ENCODE measurements at places on chromosomes 1 and 21.

DNA sequence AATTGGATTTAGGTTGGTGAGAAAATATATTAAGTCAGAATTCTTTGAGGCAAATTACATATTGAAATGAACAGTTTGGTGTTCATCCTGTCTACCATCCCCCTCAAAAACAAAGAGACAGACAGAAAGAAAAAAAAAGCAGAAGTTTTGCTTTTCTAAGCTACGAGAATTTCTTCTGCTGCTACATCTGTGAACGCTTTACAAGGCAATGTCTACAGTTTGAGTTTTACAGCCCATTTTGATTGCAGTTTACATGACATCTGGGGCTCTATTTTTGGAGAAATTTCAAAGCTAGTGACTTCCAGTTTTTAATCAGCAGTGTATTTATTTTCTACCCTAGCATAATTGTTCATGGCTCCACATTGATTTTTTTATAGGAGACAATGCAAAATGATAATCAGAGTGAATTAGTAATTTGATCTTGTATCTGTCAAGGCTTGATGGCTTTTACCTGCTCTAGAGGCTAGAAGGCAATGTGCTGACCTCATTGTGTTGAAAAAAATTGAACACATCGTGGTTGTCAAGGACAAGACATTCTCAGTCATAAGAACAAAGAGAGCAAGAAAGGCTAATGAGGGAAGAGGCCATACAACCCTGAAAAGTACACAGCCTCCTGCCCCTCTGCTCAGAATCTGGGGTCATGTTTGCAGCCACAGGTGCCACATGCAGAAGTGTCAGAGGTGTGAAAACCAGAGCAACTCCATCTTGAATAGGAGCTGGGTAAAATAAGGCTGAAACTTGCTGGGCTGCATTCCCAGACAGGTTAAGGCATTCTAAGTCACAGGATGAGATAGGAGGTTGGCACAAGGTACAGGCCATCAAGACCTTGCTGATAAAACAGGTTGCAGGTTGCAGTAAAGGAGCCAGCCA lies 201.0 kb upstream of the CAMK1G start:
- DNase-seq = no peak

- DNase-seq = peak; percentile 66
Measured at GRCh38 chr1:183023146-183023600, at the start of gene LAMC1. LAMC1 (plus strand) TSS chr1:183023420; CDS start chr1:183023717, 297 bp downstream.

- no peak for DNase-seq
Measured at GRCh38 chr1:45266151-45266801, 59.9 kb upstream of the ZSWIM5 start.

DNA sequence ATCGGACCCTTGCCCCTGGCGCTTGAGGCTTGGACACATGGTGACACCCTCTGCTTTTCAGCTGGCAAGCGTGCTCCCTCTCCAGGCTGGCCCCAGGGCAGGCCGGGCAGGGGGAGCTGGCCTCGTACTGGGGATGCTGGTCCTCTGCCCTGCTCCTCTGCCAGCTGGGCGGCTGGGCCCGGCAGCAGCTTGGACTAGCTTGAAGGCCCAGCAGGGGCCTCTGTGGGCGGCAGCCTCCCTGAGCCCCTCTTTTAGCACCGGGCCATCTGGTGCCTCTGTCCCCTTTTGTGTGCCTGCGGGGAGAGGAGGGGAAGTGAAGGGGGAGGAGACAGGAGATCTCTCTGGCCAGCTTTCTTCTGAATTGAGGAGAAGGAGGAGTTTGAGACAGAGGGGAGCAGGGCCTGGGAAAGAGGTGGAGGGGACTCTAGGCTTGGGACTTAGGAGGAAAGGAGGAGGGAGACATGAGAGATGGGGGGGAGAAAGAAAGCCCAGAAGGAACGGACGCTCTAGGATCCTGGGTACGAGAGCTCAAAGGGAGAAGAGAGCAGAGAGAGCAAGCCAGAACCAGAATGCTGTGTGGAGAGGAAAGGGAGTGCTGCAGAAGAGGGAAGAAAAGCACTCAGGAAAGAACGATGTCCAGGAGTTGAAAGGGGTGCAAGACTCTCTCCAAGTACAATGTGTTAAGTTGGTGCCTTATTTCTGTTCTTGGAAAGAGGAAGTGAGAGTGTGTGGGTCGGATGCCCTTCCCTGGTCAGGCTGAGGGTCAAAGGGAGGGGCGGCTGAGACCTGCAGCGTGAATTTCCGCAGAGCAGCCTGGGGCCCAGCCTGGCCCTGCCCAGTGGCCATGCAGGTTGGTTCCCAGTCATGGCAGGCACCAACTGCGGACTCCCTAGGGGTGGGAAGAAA lies 40.3 kb downstream of the IER5 start:
- DNase-seq = peak; percentile 97

GRCh38 chr1:18249631-18250030 lies 142.0 kb downstream of the IGSF21 start:
- peak; percentile 95 for DNase-seq

DNA sequence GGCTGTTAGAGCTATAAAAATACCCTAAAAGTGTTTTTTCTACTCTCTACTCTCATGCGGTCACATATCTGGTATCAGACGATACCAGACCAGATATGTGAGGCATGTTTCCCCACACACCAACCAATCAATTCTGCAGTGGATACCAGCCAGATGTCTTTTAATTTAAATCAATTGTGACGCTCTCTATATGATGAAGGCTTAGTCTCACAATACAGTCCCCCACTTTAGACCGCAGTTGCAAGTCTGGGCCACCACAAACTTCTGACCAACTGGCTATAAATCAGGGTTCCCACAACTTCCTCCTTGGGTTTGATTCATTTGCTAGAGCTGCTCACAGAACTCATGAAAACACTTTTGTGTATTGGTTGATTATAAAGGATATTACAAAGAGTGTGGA lies 586.1 kb upstream of the ZP4 start:
- DNase-seq = no peak

GRCh38 chr21:34846601-34847112 lies 177.9 kb downstream of the CLIC6 start:
- no peak for DNase-seq

- DNase-seq = no peak
Measured at GRCh38 chr1:8312235-8313218, 5.4 kb upstream of the SLC45A1 start.

DNA sequence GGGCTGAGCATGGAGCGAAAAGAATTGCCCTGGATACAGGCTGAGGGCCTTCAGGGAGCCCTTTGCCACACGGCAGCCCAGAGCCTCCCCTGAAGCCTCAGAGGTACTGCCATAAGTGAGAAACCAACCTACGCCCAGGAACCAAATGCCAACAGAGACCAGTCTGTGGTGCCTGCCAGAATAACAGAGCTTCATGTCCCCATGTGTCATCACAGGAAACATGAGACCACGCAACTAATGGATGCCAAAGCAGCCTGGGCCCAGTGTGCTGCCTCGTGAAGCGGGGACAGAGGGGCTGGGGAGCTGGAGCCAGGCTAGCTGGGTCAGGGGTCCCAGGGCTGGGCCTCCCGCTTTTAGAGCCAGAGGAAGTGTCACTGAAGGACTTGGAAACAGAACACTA lies 18.7 kb upstream of the STUM start:
- no peak for DNase-seq

DNA sequence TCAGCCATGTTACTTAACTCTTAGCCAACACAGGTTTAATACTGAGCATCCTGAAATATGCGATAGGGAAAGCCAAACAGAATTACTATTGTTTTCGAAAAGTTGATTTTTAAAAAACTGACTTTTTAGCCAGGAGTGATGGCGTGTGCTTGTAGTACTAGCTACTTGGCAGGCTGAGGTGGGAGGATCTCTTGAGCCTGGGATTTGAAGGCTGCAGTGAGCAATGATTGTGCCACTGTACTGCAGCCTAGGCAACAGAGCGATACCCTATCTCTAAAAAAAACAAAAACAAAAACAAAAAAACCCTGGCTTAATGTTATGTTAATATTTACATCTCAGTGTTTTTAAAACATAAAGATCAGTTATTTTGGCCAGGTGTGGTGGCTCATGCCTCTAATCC lies 16.7 kb downstream of the NMNAT1 start:
- DNase-seq = no peak

DNA sequence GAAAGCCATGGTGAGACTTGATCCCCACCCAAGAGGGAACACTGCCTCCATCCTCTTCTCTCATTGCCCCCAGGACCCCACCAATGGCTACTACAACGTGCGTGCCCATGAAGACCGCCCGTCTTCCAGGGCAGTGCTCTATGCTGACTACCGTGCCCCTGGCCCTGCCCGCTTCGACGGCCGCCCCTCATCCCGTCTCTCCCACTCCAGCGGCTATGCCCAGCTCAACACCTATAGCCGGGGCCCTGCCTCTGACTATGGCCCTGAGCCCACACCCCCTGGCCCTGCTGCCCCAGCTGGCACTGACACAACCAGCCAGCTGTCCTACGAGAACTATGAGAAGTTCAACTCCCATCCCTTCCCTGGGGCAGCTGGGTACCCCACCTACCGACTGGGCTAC lies 86.1 kb upstream of the CD1D start:
- no peak for DNase-seq

GRCh38 chr1:169877800-169878491 lies 15.8 kb downstream of the SCYL3 start:
- DNase-seq = no peak

DNA sequence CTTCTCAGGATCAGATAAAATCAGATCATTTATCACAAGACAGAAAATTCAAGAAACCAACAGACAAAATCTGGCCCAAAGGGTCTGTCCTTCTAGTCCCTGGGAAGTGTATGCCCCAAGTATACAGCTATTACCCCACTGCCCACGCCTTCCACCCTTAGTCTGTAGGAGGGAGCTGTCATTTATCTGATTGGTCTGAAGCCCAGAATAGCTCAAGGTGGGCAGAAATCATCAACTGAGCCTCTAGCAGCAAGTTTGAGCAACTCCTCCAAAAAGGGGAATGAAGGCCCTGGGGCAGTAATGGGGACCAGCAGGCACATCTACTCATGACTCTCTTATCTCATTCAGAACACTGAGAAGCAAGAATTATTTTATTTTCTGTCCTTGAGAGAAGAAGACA lies 126.9 kb downstream of the MATN1 start:
- no peak for DNase-seq

DNA sequence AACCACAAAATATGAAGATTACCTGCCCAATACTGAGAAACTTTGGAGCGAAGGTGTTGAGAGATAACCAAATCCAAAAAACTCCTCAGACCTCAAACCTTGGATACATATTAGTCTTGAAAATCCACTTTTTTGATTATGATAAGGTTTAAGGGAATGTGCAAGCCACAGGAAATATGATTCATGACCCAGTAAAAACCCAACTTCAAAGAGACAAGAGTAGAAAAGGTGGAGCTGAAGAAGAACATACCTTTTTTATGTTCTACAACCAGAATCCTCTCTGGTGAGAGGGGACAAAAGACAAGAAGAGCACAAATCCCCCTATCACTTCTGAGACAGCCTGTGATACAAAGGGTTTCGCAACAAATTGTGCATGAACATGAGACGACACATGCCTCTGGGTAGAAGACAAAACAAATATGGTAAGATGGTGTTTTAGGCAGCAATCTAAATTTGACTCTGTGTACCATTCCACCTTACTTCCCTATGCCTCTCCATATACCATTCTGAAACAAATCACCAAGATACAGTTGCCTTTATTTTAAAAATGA lies 37.3 kb downstream of the COL24A1 start:
- DNase-seq = no peak

- no peak for DNase-seq
Measured at GRCh38 chr1:115726161-115726560, 42.4 kb downstream of the CASQ2 start.

GRCh38 chr1:50658459-50659076 lies 235.3 kb upstream of the DMRTA2 start:
- DNase-seq = no peak

DNA sequence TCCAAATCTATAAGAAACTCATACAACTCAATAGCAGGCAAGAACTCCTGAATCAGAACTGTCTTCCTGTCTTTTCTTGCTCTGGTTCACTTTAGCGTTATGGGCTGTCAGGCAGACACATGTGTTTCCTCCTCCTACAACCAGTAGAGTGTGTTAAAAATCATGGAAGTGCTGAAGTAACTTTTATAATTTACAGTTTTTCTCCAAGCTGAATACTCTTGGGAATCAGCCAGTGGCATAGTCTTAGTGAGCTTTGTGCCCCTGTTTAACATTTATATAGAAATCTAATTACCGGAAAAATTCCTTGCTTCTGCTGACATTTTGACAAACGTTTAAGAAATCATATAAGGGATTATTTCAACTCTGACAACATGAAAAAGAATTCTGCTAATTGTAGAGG lies 113.1 kb upstream of the RGS18 start:
- no peak for DNase-seq

- no peak for DNase-seq
Measured at GRCh38 chr21:31875496-31876015, 2.7 kb downstream of the HUNK start.

DNA sequence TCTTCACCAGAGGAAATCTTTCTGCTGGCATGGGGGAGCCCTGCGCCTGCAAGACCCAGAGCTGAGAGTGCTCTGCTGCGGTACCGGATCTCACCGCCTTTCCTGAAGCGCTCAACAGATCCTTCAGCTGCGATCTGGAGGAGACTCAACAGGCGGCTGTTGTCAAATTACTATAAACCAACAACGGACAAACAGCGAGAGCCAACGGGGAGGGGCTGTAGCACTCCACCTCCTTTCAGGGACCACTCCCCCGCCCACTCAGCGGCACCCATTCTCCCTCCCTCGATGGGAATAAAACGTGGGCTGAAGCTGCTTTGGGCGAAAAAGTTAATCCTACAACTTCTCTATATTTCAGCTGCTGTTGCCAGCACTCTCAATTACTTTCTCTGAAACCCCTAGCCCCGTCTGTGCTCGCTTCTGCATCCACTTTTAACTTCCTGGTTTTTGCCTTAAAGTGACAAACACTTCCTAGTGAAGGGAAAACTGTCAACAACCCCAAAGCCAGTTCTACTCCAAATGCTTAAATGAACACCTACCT lies at the start of gene FMO5:
TSS of gene FMO5 (minus strand) at position 147 of the 538 bp plus-strand sequence. CDS start 310 bp downstream, outside the sequence.
- no peak for DNase-seq

DNA sequence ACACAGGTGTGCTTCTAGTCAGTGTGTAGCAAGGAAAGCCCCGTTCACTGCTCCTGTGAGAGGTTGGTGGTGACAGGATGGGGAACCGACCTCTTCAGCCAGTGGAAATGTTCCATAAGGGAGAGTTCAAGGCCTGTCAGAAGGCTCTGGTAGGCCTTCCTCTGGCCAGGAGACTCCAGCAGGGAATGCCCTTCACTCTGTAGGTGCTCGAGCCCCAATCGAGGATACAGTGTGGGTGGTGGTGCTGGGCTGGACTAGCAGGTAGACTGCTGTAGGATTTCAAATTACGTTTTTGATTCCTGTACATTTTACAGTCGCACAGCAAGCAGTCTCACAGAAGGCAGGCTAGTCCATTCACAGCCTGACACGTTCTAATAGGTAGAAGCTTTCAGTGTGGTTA lies 37.8 kb downstream of the NCF2 start:
- DNase-seq = no peak

GRCh38 chr1:53575955-53576320 lies 116.7 kb downstream of the DMRTB1 start:
- DNase-seq = no peak

DNA sequence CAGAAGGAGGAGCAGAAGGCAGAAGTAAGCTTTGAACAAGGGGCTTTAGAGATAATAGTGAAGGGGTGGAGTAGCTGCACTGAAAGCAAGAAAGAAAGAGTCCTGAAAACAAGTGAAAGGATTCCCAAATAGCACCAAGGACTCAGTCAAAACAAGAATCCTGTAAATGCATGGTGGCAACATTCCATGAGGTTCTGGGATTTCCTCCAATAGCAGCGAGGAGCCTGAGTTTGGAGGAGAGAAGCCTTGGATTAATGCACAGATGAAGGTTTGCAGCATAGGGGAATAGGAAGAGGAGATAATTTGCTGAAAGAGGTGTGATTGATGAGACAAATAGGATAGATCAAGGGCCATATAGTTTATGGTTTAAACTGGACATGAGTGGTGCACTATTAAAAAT lies 10.9 kb downstream of the KRTAP22-2 start:
- DNase-seq = peak; percentile 13

Data from NCI-H446 treated with DMSO at 0.1 percent for 48 hours (cell line).